Activated CD8-positive, alpha-beta memory T cell treated with anti-CD3 and anti-CD28 coated beads, Interleukin-2, amount 50 U/mL, for 4 hours (primary cell): ENCODE measurements at places on chromosomes 3 and 15.
A peak's percentile ranks its signal among the peaks of the same experiment; 100 is the strongest.

GRCh38 chr15:59196416-59196815 lies 10.2 kb upstream of the LDHAL6B start:
- DNase-seq = no peak

- no peak for DNase-seq
Measured at GRCh38 chr3:21673393-21673792, 77.6 kb downstream of the ZNF385D start.

GRCh38 chr3:128491691-128491940 lies 1.4 kb downstream of the GATA2 start:
- DNase-seq = no peak

- peak; percentile 21 for DNase-seq
Measured at GRCh38 chr15:58472821-58473581, 41.2 kb downstream of the LIPC start.

GRCh38 chr3:50606596-50606995 lies 5.0 kb downstream of the CISH start:
- peak; percentile 45 for DNase-seq

GRCh38 chr3:122859021-122859805 lies 64.3 kb downstream of the SLC49A4 start:
- no peak for DNase-seq

- no peak for DNase-seq
Measured at GRCh38 chr3:31242026-31242960, 290.4 kb upstream of the STT3B start.

- no peak for DNase-seq
Measured at GRCh38 chr3:70985572-70985971, 598.0 kb downstream of the FOXP1 start.

DNA sequence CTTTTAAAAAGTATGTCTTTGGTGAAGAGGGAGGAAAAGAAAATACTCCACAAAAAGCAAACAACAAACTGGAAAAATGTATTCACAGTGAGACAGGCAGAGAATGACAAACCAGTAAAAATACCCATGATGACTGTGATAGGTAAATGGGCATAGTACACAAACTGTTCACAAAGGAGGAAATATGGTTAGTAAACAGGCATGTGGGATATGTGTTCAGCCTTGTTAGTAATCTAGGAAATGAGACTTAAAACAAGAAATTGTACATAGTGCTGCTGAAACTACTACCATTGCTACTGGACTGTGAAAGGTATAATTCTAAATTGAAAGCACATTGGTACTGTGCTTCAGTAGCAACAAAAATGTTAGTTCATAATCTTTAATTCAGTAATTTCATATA lies 50.1 kb downstream of the UBE2E2 start:
- no peak for DNase-seq

- DNase-seq = no peak
Measured at GRCh38 chr15:95814908-95815307, 515.6 kb upstream of the NR2F2 start.

- no peak for DNase-seq
Measured at GRCh38 chr3:9110316-9110715, 139.1 kb downstream of the SRGAP3 start.

GRCh38 chr3:107382631-107383030 lies 5.4 kb downstream of the CCDC54 start:
- no peak for DNase-seq

- DNase-seq = peak; percentile 41
Measured at GRCh38 chr15:99409097-99409473, 156.7 kb upstream of the MEF2A start.

- DNase-seq = no peak
Measured at GRCh38 chr3:122609798-122610559, 32.5 kb downstream of the PARP15 start.

DNA sequence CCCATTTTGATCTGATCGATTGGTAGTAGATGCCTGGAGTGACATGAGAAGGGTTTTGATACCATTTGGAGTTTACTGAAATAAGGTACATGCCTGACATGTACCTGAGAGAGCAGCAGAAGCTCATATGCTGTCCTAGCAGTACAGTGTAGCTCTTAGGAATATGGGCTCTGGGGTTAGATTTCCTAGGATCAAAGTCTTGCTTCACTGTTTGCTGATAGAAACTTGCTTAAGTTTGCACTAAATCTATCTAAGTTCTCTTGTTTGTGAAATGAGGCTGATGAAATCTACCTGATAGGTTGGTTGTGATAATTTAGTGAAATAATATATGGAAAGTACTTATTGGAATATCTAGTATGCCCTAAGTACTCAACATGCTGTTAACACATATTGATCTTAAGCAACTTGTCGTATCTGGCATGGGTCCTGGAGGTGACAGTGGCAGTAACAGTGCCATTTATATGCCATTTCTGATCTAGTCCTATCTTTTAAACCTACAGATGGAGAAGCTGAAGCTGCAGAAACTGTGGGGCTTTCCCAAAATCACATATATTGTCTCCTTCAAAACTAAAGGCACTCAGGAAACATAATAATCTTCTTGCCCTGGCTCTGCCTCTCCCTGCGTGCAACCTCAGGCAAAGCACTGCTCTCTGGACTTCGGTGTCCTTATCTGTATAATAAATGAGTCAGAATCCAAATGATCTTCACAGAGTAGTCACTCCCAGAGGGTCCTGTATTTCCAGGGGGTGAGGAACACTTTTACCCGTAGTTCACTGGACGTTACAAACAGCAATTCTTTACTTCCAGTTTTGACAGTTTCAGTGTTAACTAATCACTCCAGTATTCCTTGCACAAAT lies 223.6 kb upstream of the SETMAR start:
- no peak for DNase-seq

GRCh38 chr15:80849308-80849707 lies 70.1 kb downstream of the CEMIP start:
- no peak for DNase-seq

DNA sequence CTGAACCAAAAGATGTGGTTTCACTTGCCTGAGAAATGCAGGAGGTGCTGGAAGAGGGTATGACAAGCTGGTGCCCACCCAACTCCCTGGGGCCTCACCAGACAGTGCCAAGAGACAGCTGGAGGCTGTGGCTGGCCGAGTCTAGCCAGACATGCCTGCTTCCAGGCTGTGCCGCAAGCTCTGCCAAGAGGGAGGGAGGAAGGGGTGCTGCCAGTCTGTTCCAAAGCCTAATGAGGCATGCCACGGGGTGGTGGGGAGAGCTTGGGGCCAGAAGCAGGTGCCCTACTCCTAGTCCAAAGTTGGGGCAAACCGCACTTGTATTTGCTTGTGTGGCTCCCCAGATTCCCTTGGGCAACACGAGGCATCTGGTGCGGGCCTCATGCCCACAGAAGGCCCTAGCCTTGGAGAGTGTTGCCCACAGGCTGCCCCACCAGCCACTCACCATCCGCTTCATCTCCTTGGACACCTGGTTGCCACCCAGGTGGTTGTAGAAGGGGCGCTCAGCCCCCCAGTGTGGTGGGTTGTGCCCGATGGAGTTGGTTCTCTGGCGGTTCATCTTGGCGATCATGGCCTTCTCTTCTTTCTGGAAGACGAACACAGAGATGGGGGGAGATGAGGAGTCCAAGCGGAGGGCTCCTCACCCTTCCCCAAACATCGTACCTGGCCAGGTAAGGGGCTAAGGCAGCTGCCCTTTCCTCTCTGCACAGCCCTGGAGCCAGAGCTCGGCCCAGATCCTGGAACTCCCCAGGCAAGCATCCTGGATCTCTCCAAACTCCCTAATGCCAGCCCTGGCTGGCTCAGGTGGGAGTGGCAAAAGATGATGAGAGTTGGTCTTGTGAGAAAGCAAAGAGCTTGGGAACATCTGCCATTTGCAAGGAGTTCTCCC lies 123.4 kb downstream of the SEC22A start:
- no peak for DNase-seq

GRCh38 chr3:71217640-71218222 lies 365.8 kb downstream of the FOXP1 start:
- DNase-seq = no peak

DNA sequence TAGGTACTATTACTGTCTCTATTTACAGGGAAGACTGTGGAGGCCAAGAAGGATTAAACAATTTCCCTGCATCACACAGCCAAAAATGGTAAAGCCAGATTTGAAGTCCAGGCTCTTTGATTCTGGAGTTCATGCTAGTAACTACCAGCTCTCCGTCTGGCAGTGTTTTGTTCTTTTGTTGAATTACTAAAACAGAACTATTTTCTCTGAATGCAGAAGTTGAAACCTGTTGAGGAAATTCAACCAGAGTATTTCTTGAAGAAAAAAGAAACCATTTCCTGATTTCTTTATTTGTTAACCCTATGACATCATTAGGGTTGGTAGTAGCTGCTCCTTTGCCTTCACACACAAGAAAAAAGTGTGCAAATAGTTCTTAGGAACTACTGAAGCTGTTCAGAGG lies 34.3 kb downstream of the CRTC3 start:
- no peak for DNase-seq

DNA sequence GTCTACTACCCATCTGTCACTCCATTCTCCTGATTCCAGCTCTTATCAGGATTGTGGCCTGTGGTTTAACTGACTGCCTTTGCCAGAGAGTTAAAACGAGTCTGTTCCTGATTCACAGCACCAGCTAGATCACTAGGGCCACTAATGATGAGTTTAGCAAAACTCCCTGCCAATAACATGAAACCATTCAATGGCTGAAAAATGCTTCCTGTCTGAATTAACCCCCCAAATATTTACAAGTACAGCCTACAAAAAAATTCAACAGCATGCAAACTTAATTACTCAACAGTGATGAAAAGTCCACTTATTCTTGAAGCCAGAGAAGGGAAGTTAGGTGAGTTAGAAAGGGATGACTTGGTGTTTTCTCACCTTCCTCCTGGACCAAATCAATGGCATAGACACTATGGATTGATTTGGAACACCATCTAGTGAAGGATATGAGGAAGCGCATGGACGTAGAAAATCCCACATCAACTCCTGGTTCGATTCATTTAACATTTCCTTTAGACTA lies 141.4 kb downstream of the TGFBR2 start:
- no peak for DNase-seq

DNA sequence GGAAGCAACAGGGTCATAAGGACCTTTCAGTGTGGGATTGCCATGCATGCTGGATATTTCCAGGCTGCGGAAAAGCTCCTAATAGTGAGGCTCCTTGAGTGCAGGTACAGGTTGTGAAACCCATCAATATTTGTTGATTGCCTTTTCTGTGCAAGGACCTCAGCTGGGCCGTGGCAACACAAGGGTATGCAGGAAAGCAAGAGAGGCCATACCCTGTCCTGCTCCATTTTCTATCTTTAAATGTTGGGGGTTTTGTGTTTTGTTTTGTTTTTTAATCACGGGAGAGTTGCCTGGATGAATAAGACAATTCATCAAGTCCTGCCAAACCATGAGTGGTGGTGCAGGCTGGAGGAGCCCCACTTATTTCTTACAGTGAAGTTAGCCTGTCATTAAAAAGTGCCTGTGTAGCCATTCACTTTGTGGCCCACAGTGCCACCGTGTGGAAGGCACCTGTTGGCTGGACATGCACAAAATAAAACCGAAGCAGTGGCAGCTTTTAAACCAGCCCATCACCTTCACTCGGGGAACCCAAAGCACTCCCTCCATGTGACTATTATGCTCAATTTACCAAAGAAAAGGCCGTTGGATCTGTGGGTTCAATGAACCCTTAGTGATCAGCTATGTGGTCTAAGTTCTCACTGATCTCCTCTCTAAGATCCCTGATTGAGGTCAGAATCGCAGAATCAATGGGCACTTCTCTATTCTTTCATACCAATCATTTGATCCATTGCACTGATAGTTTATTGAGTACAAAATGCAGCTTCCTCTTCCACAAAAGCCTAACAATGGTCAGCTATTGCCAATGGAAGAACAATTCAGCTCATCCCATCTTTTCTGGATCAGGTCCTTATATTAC lies 42.2 kb downstream of the CLDN18 start:
- DNase-seq = no peak

GRCh38 chr3:125189378-125190165 lies 23.0 kb downstream of the SLC12A8 start:
- no peak for DNase-seq

- no peak for DNase-seq
Measured at GRCh38 chr15:63501256-63502089, 2.9 kb upstream of the USP3 start.

- DNase-seq = peak; percentile 47
Measured at GRCh38 chr3:5187920-5188418, 462 bp downstream of the EDEM1 start.

DNA sequence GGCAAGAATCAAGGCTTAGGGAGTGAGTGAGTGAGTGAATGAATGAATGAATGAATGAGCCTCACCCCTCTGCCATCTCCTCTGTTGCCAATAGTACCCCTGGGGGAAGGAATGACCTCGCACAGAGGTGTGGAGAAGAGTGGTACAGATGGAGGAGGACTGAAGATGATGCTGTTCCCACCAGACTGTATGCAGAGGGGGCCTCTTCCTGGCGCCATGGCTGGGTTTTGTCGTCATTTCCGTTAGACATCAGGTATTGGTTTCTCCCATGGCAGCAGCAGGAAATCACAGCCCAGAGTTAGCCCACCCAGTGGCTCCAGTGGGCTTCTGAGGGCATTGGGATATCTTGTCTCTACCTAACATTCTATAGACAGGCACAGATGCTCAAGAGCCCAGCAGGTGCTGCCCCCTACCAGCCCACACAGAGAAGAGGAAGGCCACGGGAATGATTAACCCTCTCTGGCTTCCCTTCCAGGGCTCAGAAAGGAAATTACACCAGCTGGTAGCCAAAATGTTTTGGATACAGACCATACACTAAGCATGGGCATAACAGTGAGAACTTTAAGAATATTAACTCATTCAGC lies 109.8 kb upstream of the SLC6A11 start:
- DNase-seq = no peak

DNA sequence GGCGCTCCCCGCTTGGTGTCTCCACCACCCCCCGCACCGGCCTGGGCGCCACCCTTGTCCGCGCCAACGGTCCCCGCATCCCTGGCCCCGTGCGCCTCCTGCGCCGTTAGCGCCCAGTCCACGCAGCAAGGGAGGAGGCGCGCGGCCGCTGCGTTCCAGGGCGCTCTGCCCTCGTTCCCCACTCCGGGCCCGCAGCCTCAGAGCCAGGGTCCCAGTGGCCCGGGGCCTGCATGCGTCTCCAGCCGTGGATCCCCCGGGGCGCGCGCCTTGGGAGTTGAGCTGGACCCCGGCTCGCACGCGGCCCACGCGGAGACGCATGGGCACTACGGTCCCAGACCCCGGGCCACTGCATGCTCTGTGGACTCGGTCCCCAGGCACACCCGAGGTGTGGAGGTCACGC lies 7.4 kb upstream of the ITPKA start:
- no peak for DNase-seq

DNA sequence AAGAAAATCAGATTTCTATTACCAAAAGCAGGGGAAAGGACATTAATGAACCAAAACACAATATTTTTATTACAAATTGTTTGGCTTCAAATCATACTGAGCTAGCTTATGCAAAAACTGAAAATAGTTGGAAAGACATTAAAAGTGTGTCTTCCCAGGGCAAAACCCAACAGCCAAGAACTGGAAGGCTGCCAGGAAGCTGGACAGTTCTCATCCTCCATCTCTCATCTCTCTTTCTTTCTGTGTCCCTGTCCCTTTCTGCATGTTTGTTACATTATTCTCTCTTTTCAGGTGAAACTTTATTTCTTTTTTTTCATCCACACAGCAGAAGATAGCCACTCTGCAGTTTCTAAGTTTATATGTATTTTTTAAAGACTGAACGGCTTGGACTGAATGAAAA lies 41.1 kb upstream of the SNTN start:
- no peak for DNase-seq
